ENCODE measurements at places on chromosomes 4 and X.

- DNase-seq = no peak
These were observed 128.2 kb upstream of the OTUD4 start for GRCh38 chr4:145308598-145308997.

DNA sequence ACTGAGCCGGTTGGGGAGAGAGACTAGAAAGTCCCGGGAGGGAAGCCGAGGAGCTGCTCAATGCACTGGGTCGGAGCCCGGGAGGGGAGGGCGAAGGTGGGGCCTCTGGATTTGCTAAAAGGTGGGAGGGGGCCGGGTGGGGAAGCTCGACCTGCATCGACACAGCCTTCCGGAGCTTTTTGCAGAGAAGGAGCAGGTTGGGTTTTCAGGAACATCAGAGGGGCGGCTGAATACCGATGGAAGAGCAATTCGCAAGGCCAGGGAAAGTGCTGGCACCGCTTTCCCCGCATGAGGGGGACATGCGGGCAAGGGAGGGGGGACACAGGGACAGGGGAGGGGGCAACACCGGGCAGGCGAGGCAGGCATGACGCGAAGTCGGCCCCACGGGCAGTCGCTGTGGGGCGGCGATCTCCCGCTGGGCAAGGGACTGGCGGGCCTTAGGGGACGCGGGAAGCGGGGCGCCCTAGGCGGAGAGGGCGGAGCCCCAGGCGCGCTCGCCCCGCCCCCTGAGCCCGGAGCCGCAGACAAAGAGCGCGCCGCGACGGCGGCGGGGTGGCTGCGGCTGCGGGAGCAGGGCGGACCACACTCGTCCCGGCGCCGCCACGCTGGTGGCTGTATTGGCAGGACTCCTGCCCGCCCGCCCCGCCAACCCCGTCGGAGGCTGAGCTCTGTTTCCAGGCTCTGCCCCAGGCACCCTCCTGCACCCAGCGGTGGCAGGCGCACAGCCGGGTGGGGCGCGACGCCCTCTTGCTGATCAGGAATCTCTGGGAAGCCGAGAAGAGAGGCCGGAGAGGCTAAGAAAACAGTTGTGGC is 11.6 kb downstream of the PDZD4 start:
- DNase-seq = no peak

DNA sequence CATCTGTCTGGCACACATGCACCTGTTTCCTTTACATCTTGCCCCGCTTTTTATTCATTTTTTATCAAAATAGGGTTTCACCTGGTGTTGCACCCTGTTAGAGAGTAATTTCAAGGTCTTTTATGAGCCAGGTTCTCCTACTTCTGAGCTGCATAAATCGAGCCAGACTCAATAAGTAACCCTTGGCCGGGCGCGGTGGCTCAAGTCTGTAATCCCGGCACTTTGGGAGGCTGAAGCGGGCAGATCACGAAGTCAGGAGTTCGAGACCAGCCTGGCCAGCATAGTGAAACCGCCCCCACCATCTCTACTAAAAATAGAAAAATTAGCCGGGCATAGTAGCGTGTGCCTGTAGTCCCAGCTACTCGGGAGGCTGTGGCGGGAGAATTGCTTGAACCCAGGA is 1.0 kb upstream of the PPP2R3B start:
- DNase-seq = no peak

DNA sequence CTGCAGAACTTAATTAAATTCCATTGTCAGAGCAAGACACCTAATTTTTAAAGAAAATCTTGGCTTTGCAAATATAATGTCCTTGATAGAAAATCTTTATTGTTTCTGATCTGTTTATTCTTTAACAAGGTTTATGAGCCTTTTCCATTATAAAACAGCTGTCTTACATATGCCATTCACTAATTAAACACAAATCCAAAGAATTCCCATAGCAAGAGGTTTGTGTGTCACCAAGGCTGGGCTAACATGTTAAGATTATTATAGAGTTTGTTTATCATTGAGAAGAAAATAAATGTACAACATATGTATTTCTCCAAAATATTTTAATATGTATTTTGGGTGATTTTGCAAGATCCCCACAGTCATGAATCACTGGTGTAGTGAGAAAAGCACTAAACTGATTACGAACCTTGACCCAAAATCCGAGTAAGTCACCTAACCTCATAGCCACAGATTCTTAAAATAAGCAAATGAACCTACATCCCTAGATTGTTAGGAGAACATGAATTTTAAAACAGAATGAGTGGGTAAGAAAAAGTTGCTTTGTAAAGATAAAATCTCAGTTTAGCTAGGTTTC is 694.8 kb upstream of the INTU start:
- DNase-seq = no peak

- no peak for DNase-seq
These were observed 114.8 kb downstream of the BCOR start for GRCh38 chrX:39982948-39983347.

GRCh38 chrX:72368796-72369195 is 63.1 kb upstream of the CITED1 start:
- DNase-seq = no peak

GRCh38 chr4:4783847-4784246 is 75.6 kb upstream of the MSX1 start:
- no peak for DNase-seq

DNA sequence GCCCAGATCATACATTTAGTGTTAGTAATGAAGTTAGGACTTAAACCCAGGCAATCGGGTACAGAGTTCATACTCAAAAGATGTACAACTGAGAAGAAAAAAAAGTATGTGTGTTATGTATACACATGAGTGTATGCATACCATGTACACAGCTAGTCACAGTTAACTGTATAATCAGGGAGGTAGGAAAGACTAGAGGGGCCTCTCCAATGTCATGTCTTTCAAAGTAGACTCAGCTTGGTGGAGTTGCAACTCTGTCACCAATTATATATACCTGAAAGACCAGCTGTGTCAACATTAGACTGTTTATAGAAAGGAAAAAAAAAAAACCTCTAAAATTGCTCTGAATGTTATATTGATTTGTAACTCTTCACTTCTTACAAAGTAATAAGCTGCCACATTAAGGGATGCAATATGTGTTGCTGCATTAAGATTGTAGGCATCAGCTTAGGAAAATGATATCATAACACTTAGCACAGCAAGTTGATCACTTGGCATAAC is 167.5 kb downstream of the DCTD start:
- DNase-seq = no peak

DNA sequence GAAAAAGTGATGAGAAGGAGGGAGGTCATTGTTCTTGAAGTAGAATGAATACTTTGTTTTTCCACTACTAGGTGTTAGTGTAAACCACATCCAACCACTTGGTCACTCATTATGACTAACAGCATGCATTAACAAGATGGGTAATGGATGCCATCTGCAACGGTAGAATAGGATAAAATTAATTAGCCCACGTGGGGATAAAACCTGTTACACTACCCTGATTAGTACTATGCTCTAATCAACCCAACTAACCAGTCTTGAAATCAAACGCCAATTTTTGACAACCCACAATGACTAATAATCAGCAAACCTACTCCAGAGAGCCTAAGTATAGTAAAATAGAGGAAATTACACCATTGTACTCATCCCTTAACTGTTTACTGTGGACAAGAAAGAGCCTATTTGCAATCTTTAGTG is 93.4 kb upstream of the MCF2 start:
- no peak for DNase-seq

- no peak for DNase-seq
These were observed 17.1 kb downstream of the GPR34 start for GRCh38 chrX:41705680-41706374.

GRCh38 chrX:46710927-46711623 is 47.8 kb downstream of the SLC9A7 start:
- DNase-seq = no peak

- DNase-seq = no peak
These were observed 104.1 kb downstream of the CPEB2 start for GRCh38 chr4:15106399-15106798.

DNA sequence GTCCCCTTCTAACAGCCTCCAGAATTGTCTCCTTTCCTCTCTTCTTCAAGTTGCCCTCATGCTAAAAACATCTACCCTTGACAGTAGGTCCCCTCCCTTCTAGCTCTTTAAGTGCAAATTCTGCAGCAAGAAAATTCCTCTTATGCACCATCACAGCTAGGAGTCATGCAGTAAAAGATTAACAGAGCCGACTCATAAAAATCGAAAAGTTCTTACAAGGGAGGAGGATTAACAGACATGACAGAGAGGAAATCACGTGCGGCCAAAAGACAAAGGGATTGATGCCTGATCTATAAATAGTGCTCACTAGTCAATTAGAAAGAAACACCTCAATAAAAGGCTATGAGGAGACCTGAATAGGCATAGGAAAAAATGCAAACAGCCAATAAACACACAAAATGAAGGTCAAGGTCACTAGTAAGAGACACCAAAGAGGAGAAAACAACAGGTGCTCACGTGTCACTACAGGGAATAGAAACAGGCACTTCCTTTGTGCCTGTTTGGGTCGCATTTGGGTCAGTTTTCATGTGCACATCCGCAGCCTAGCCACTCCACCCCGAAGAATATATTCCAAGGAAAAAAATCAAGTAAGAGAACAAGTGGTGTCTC is 3.4 kb downstream of the RNF212 start:
- DNase-seq = no peak

DNA sequence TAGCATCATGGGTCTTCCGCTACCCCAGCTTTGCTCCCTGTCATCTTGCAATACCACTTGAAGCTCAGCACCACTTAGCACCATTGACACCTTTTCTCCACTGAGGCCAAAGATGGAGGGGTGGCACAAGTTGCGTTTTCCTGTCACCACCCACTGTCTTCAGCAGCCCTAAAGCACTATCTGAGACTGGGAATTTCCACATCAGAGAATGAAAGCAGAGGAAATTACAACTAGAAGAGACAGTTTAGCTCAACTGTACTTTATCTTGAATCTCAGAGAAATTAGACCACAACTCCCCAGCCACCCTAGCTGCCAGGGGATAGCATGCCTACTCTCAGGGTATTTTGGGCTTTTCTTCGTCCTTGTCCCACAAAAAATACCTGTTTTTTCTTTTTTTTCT is 111.0 kb downstream of the DDIT4L start:
- DNase-seq = no peak
